Stimulated activated CD8-positive, alpha-beta memory T cell treated with anti-CD3 and anti-CD28 coated beads, Interleukin-15, amount 100 ng/mL, for 1 hour (primary cell): ENCODE measurements at places on chromosomes 1 and 21.

DNA sequence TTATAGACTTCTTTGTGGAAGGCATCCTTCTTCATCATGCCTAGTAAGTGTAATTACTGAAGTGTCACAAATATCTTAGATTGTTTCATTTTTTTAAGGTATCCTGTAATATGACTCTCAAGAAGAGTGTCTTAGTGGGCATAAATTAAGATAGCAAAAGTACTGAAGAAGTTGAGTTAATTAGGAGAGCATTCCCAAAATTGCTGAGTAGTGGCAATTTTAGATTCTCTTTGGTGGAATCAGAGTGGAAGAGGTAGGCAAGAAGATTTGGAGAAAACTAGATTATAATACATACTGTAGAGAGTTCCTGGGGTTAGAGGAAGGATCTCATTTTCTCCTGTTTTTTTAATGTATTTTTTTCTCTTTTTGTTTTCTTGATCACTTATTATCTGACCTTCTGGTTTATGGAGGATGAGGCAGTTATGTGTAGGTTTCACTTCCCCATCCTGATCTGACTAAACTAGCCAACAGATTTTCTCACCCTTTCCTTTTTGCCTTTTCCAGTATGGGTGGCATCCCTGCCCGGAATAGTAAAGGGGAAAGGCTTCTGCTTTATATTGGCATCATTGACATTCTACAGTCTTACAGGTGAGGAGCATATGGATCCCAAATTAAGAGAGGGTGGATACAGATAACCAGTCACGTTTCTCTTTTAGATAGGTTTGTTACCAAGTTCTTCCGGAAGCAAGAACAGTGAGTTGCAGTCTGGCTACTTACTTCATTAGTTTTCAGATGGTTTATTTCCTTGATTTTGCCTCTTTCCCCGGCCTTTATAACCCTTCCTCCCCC lies 16.7 kb upstream of the PSMD4 start:
- no peak for DNase-seq

- no peak for DNase-seq
These were observed 46.0 kb downstream of the KCNK2 start for GRCh38 chr1:215128504-215128903.

DNA sequence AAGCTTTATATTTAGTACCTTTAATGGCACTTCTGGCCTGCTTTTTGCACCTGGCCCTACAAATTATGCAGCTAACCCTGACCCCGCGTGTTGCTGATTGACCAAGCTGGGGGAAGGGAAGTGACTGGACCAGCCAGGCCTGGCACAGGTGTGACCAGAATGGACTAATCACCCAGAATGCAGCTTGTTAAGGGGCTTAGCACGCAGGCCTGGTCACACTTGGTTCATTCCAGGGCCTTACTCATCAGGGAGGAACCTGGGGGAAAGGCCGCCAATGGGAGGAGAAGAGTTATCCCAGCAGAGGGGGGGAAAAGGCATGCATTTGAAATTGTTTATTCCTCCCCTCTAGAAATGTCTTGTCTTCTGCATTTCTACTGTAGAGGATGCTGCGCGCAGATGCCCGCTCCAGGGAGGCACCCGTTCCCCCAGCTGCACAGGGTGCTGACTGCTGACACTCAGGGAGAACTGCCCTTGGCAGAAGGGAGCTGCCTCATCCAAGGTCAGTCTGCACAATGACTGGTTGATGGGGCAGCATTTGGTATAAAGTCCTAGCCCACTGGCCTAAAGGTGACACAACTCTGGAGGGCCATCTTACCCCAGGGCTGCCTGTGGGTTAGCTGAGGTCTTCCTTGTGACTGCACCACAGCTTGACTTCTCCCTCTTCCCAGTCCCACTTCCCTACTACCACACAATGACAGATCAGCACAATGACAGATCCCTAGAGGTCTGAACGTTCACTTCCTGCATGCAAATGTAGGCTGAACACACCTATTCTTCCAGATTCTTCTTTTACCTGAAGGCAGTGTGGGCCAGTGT lies 29.0 kb downstream of the DHCR24 start:
- DNase-seq: no peak

GRCh38 chr1:43536864-43537358 lies 6.2 kb downstream of the PTPRF start:
- no peak for DNase-seq

GRCh38 chr1:50634251-50634650 lies 211.0 kb upstream of the DMRTA2 start:
- no peak for DNase-seq

DNA sequence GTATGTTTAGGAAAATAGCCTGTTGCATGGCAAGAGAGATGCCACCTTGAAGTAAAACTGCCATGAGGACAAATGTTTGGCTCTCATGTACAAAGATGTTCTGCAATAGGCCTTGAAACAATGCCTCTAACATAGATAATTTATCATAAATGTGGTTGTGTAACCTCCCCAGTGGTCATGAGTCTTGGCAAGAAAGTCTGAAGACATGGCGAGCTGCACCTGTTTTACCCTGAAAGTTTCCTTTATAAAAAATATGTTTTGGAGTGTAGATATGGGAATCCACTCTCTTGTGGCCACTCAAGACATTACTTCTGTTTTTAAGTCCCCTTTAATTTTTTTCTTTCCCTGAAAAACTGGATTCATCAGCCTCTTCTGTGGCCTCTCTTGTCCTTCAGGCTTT lies 2217.1 kb downstream of the NCAM2 start:
- DNase-seq: no peak

DNA sequence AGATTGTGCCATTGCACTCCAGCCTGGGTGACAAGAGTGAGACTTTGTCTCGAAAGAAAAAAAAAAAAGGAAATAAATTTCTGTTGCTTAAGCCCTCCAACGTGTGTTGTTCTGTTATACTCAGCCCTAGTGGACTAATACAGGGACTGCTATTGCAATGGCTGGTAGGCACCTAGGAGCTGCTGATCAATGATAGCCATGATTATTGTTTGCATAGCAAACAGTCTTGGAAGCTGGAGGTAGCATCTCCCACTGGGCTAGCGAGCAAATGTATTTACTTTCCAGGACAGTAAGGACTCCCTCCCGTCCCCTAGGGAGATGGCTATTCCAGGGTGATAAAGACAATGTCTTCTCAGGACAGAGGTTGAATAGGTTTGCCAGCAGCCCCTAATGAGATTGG lies 13.5 kb upstream of the TNFRSF8 start:
- no peak for DNase-seq

- DNase-seq: no peak
These were observed 61.4 kb upstream of the KIRREL1 start for GRCh38 chr1:157932069-157932468.

DNA sequence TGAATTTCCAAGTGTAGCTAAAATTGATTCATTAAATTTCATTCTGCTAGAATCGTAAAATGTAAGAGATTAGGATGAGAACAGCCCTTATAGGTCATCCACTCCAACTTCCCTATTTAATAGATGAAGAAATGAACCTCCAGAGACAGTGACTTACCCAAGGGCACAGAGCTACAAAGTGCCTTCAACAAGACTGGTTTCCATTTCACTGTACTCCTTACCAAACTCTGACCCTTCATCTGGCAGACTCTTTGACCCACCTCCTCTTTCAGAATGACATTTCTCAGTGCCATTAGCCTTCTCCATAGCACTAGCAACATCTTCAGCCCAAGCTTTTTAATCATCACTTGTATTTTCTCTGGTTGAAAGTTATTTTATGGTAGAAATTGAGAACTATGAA lies 161.3 kb downstream of the NEK7 start:
- no peak for DNase-seq

DNA sequence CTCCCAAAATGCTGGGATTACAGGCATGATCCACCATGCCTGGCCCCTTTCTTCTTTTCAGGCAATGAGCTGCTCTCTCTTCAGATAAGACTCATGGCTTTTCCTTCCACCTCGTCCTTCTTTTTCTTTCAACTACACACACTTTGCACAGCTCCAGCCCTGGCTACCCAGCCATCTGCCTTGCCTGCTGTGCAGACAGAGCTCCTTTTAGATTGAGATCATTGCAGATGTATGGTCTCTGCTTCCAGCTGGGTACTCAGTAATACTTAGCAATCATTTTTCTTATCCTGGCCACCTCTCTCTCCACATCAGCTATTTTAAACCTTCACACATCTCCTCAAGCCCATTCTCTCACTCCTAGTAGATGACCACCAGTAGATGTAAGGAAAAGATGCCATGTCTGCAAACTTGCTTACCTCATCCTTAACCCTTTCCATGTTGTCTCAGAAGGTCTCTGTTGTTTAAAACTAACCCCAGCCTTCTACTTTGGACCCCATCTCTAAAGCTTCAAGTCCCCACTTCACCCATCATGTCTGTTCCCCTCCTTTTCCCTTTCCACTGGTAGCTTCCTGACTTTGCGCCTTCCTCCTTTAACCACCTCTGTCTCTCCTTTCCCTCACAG lies 7.3 kb downstream of the RAB4A start:
- DNase-seq: no peak

DNA sequence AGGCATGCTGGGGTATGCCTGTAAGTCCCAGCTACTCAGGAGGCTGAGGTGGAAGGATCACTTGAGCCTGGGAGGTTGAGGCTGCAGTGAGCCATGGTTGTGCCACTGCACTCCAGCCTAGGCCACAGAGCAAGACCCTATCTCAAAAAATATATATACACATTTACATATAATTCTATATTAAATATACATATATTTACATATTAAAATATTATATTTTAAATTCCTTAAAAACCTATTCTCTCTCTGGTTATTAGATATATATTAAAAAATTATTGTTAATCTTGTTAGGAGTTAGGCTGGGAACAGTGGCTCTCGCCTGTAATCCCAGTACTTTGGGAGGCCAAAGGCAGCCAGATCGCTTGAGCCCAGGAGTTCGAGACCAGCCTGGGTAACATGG lies 22.7 kb downstream of the GLMN start:
- DNase-seq: no peak

DNA sequence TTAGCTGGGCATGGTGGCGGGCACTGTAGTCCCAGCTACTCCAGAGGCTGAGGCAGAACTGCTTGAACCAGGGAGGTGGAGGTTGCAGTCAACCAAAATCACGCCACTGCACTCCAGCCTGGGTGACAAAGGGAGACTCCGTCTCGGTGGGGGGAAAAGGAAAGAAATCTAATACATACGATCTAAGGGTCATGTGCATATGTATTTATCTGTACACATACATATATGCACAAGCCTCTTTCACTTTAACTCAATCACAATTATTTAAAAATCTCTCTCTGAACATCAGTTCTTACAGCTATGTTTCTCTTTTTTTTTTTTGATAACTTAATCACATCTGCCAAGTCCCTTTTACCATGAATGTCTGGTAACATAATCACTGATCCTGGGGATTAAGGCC lies 34.7 kb downstream of the EVA1C start:
- DNase-seq: no peak

- DNase-seq: no peak
These were observed 29.4 kb upstream of the GNG12 start for GRCh38 chr1:67862685-67863084.

- DNase-seq: no peak
These were observed 991 bp downstream of the PRMT6 start for GRCh38 chr1:107057197-107058133.

DNA sequence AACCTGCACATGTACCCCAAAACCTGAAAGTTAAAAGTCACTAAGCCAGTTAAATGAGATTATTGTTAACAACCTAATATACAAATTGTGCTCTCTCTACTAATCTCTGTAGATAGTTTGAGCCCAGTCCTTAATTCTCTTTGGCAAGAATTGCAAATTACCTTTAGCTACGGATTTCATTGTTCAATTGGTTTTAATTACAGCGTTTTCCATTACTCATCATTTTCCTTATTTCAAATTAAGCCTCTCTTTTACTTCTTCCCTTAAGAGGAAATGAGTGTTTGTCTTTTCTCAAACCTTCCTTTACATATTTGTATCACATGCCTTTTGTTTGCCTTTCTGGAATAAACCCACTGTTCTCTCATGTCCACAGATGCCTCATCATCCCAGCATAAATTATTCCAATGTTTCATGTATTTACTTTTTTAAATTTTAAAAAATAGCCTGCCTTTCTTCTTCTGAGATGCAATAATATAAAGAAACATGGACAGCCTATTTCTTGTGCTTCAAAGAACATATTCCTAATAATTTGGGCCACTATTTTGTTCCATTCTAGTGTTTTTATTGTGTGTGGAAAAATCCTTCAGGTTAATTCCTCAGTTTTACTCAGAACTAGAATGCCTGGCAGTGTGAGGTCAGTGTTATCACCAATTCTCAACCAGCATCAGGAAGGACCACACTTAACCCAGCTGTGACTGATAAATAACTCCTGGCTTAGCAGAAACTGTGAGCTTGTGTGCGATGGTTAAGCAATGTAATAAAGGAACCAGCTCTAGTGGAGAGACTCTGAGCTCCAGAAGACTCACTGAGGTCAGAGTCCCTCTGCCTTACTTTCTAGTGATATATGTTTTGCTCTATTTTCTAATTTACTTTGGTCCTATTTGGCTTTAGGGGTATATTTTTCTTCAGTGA lies 600.5 kb downstream of the LTN1 start:
- DNase-seq: no peak

DNA sequence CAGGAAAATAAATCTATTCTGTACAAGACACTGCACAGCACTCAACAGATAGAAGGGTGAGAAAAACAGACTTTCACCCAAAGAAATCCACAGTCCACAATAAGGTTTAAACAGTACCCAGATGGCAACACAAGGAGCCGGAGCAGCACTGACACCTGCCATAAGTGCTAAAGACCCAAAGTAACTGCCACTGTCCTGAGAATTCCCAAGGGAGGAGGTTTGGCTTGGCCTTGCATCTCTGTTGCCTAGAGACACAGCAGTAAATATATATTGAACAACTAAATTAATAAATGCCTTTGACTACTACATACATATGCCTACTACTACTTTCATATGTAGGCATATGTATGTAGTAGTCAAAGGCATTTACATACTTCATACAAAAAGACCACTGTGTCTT lies 68.0 kb downstream of the VAV3 start:
- DNase-seq: no peak

DNA sequence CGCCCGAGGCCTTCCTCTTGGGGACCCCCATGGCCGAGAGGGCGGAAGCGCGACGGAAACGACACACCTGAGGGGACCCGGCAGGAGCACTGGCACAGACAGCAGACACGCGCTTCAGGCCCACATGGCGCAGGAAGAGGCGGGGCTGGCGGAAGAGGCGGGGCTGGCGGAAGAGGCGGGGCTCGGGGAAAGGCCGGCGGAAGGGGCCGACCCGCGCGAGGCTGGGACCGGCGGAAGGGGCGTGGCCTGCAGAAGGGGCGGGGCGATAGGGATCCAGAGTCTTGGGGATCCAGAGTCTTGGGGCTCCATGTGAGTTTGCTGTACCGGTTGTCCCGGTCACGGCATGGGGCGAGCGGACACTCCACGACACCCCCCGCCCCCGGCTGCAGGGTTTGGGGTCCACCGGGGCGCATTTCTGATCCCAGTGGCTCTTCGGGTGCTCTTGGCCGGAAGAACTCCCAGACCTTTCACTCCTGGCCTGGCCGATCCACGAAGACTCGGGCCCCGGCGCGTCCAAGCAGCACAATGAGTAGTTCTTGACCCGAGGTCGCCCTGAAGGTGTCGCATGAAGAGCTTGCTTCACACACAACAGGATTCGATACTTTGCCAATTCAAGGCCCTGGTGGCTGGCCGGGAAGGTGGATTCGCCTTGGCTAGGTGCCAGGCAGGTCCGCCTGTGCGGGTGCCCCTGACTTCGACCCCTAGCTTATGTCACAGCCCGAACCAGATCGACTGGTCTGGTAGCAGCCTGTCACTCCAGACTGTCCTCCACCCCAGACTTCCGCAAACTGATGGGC lies at the start of gene URB1:
Gene URB1 (minus strand): TSS at position 133 of the 797 bp plus-strand sequence. CDS start 102 bp downstream, at position 31.
- peak; percentile 90 for DNase-seq

- DNase-seq: no peak
These were observed 185.5 kb downstream of the ZC3H11B start for GRCh38 chr1:219427403-219427802.
